ENCODE measurements at places on chromosomes 7 and 10. TPM values are rescaled to one million over a fixed set of nuclear protein-coding genes. Genes with fewer than 3 reads are reported as not detected.

Gene ADAM8
- 3.3 TPM for total RNA-seq

Gene CALHM1
- not detected for total RNA-seq

Gene RTKN2
- 0.85 TPM for total RNA-seq

Gene EBF3
- total RNA-seq, result 50.1 TPM

Gene ADCY1
- 2.2 TPM for total RNA-seq

Gene CALY
- not detected for total RNA-seq

Gene GPR37
- 0.51 TPM for total RNA-seq

Gene MKX
- total RNA-seq, result 2.2 TPM

Gene AKR1C2
- total RNA-seq, result 295 TPM

Gene HILPDA
- 20.7 TPM for total RNA-seq

Gene LOXL4
- 7.5 TPM for total RNA-seq

Gene VIPR2
- 2.4 TPM for total RNA-seq

Gene CREB5
- total RNA-seq, result 12.4 TPM

Gene POM121L12
- total RNA-seq, result not detected

Gene SPDYE8
- not detected for total RNA-seq

Gene PIP
- total RNA-seq, result not detected

Gene PNLIPRP3
- total RNA-seq, result 2.0 TPM

Gene AKR1D1
- not detected for total RNA-seq

Gene PDE6C
- not detected for total RNA-seq

Gene SLC18A3
- not detected for total RNA-seq

Gene RGS10
- total RNA-seq, result 15.8 TPM

Gene HOGA1
- 14.1 TPM for total RNA-seq

Gene KEL
- total RNA-seq, result 0.88 TPM

Gene ELFN1
- 0.51 TPM for total RNA-seq

Gene UPK3BL1
- total RNA-seq, result 8.8 TPM

Gene H2BK1
- total RNA-seq, result not detected

Gene AGK
- 15.3 TPM for total RNA-seq

Gene EPO
- not detected for total RNA-seq

Gene CNTNAP2
- not detected for total RNA-seq

Gene SPDYE16
- 1.5 TPM for total RNA-seq

Gene CNNM2
- 5.1 TPM for total RNA-seq

Gene AGAP3
- total RNA-seq, result 86.7 TPM

Gene SLC26A5
- 0.34 TPM for total RNA-seq

Gene GDF2
- not detected for total RNA-seq

Gene PNLIPRP2
- not detected for total RNA-seq

Gene MAGI2
- total RNA-seq, result 20.2 TPM

Gene AGR2
- not detected for total RNA-seq

Gene CLRN3
- total RNA-seq, result not detected

Gene PRSS2
- total RNA-seq, result not detected

Gene PAOX
- total RNA-seq, result 2.4 TPM

Gene NYAP1
- 0.17 TPM for total RNA-seq

Gene HOXA1
- 0.33 TPM for total RNA-seq

Gene STK31
- 1.6 TPM for total RNA-seq

Gene PTN
- 2.5 TPM for total RNA-seq

Gene SHH
- total RNA-seq, result not detected

Gene TMEM273
- 48.0 TPM for total RNA-seq

Gene UPK3B
- total RNA-seq, result 0.75 TPM

Gene COBL
- total RNA-seq, result 1.1 TPM

Gene VTI1A
- 55.2 TPM for total RNA-seq

Gene R3HCC1L
- total RNA-seq, result 21.1 TPM

Gene GJD4
- total RNA-seq, result not detected
